ENCODE measurements at places on chromosomes 3 and 15. TPM values are rescaled to one million over a fixed set of nuclear protein-coding genes. Genes with fewer than 3 reads are reported as not detected.

The CHRNA5 gene
- 33.6 TPM for total RNA-seq

The IQCF5 gene
- total RNA-seq, result not detected

- DNase-seq, result no peak
Measured at GRCh38 chr15:86213888-86214287, 134.2 kb downstream of the AGBL1 start.

- DNase-seq, result no peak
Measured at GRCh38 chr15:91368611-91369010, 268.6 kb downstream of the SV2B start.

- DNase-seq, result no peak
Measured at GRCh38 chr3:87710511-87710910, 348.3 kb downstream of the CGGBP1 start.

DNA sequence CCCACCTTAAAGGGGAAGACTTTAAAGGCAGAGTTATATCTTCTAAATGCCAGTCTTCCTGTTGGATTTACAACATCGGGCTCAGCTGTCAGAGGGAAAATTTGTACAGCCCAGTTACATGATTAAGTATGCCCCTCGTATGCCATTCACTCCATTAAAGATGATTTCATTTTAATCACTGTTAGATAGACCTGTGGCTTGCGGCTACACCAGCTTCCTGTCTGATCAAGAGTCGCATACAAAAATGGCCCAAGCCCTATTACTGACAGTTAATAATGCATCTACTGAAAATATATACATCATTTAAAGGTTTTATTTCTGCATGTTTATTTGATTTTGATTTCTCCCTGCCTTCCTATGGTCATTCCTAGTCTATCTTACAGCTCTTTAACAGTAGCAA, 7.1 kb downstream of the EIF4E3 start:
- no peak for DNase-seq

- DNase-seq, result no peak
Measured at GRCh38 chr3:36193448-36193847, 186.9 kb upstream of the STAC start.

DNA sequence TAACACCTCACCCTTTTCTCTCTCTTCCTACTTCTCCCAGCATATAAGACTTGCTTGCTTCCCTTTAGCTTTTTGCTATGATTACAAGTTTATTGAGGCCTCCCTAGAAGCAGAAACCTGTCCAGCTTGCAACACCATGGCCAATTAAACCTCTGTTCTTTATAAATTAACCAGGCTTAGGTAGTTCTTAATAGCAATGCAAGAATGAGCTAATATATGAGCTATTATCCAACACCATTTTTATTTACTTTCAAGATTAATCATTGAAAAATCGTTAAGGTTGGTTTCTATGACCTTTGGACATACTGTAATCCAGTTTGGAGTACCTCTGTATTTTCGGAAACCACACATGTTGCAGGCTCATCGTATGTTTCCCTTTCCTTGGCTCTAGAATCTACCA, 643.1 kb downstream of the ZPLD1 start:
- DNase-seq, result no peak
